ENCODE measurements at places on chromosomes 13 and 19.
A peak's percentile ranks its signal among the peaks of the same experiment; 100 is the strongest.

DNA sequence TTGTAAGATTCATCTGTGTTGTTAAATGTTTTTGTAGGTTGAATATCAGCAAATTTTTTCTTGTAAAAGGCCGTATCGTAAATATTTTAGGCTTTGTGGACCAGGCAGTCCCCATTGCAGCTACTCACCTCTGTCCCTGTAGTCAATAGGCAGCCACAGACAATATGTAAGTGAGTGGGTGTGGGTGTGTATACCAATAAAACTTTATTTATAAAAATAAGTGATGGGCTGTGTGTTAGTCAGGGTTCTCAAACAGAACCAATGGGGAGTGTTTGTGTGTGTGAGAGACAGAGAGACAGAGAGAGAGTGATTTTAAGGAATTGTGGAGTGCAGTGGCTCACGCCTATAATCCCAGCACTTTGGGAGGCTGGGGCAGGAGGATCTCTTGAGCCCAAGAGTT, 37.6 kb upstream of the NFIC start:
- no peak for DNase-seq

DNA sequence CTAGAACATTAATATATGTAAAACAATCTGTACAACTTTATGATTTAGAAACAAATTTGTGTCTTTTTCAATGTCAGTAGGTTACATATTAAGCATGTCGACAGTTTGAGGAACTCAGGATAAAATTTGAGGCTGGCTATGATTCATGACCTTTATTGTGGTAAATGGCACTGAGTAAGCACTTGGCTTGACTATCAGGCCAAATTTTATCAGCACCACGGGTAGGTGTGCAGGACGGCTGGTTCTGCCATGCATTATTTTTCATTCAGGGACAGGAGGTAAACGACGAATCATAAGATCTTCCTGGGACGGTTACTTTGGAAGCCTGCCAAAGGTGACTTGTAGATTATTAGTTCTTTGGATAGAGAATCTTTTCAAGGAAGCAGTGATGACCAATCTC, 19.9 kb upstream of the CYP4F8 start:
- no peak for DNase-seq

DNA sequence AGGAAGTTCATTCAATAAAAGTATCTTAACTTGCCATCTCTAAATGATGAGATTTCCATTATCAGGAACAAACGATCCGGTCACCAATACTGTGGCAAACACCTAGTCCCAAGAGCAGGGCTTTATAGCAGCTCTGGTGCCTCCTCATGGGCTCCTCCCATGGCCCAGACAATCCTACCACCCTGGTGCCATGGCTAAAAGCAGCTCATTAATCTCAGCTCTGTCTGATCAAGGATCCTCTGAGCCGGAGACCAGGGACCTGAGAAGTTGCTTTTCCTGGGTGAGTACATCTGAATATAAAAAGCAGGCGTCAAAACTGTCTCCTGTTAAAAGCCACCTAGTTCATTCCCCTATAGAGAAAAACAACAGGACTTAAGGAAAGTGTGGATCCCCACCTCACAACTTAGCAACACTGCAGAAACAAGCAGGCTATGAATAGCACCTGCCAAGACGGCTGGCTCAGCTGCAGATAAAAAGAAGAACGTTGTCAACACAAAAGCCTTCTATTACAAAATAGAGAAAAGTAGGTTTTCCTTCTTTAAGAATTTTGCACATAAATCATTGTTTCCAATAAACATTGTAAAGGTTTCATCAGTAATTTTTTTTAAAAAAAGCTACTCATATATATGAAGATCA, 30.3 kb downstream of the TSHZ3 start:
- DNase-seq: no peak

DNA sequence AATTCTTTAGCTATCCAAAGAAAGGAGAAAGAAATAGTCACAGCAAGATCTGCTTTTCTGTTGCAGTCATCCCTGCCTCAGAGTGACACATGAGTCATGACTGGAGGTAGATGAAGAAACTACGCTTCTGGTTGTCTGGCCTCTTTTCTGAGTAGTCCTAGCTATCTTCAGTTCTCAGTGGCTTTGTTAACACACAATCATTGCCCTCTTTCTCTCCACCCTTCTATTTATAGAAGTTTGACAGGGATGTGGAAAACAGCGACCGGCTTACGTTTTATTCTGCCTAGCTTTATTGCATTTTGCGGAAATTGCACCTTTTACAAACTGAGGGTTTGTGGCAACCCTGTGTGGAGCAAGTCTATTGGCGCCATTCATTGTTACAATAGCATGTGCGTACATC, 26.7 kb downstream of the SPATA13 start:
- DNase-seq: no peak

DNA sequence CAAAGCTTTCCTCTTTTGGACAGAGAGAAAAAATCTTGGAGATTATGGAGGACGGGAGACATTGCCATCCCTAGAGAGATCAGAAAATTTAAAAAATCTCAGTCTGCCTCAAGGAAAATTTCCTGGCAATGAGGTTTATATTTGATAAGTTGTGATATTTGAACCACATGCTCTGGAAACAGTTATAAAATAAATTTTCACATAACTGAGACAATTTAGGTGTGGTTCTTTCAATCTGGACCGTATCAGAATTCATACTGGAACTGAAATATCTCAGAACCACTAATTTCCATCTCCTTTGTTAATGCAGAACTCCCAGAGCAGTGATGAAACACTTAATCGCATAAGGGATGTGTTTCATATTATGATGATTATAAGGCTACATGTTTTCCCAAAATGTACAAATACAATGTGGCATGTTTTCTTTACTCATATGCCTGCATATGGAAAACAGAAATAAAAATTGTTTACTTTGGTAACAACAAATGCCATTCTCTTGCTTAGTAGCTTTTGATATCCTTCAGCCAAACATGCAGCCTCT, 13.7 kb downstream of the UBE2L5 start:
- no peak for DNase-seq

GRCh38 chr19:14094854-14095253, 4.3 kb upstream of the SAMD1 start:
- no peak for DNase-seq

- DNase-seq: no peak
Observed at GRCh38 chr19:19475849-19476828, 39.2 kb downstream of the TSSK6 start.

- no peak for DNase-seq
Observed at GRCh38 chr13:77554069-77554468, 18.6 kb downstream of the SCEL start.

- no peak for DNase-seq
Observed at GRCh38 chr19:38321646-38322196, 2.1 kb downstream of the KCNK6 start.

DNA sequence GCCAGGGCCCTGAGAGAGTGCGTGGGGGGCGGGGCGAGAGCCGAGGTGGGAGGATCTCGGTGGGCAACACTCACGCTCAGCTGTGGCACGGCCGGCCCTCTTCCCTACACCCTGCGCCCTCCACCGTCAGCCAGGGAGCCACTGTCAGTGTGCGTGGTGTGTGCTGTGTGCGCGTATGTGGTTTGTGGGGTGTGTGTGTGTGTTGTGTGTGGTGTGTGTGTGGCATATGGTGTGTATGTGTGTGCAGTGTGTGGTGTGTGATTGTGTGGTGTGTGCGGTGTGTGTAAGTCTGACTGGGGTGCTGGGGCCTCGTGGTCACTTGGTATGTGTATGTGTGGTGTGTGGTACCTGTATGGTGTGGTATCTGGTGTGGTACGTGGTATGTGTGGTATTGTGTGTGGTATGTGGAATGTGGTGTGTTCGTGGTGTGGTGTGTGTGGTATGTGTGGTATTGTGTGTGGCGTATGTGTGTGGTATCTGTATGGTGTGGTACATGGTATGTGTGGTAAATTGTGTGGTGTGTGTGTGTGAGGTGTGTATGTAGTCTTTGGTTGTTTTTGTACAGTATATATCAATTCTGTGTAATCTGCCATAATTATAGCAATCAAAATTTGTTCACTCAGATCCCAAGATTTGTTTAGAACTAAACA, 5.1 kb downstream of the GRK1 start:
- no peak for DNase-seq

DNA sequence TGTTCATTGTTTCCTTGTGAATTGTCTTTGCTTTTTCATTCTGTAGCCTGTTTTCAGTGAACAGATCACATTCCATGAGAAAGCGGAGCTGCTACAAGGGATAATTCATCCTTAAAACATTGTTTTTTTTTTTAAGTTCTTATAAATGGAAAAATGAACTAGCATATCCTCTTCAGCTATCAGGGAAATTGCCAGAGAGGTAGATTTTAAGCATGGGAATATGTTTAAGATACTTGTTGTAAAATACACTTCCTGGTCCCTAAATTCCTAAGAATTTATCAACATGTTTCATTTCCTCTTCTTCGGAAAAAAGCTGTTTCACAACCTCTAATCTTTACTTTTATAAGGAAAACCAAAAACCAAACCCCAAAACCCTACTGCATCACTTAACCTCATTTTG, 238.0 kb downstream of the POSTN start:
- DNase-seq: no peak

GRCh38 chr19:41895745-41896580, 13.0 kb downstream of the ARHGEF1 start:
- no peak for DNase-seq

DNA sequence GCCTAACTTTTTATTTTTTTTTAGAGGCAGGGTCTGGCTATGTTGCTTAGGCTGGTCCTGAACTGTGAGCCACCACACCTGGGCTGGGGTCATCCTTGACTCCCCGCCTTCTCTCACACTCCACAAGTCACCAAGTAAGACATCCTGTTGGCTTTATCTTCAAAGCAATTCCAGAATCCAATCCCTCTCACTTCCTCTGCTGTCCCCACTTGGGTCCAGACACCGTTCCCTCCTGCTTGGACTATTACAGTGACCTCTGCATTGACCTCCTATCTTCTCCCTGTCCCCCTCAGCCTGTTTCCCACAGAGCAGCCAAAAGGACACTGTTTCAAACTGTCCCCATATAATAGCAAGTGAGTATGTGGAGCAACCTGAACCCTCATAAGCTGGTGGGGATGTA, 4.7 kb upstream of the GNG8 start:
- no peak for DNase-seq

DNA sequence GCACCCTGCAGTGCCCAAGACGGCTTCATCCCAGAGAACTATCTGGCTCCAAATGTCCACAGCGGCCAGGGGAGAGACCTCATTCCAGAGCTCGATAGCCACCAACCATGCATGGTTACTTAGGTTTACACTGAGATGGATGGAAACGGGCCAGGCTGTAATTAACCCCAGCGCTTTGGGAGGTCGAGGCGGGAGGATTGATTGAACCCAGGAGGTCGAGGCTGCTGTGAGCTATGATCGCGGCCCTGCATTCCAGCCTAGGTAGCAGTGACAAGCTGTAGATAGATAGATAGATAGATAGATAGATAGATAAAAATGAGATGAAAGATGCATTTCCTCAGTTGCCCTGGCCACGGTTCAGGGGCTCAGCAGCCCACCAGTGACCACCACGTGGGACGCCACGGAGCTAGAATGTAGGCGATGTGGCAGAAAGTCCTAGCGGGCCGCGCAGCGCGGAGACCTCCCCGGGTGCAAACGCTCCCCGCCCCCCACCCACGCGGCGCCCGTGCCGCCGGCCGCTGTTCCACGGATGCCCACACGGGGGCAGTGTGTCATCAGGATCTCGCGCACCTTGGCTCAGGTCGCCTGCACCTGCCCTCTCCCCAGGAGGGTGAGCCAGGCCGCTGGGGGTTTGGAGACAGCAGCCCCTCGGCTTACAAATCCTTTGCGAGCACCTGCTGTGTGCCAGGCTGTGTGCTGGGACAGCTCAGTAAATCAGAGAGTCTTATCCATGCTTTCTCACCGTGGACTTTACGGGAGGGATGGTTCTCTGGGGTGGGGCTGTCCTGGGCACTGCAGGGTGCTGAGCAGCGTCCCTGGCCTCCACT, 13.5 kb upstream of the TLE5 start:
- DNase-seq: peak; percentile 81

DNA sequence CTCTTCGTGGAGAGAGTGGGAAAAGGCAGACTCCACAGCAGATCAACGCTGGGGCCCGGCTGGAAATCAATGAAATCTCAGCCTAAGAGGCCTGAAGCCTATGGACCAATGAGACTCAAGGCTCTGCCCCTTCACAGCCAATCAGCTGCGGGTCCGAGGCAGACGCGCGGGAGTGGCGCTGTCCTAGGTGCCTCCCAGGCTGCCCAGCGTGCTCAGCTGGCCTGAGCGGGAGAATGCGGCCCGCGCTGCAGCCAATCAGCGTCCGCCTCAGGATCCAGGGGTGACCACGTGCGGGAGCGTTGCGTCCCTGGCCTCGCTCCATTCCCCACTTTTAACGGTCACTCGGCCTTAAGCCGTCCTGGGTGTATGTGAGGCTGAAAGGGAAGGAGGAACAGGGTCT, at the start of gene ZBTB32:
TSS of gene ZBTB32 (plus strand) at position 341 of the 400 bp plus-strand sequence. CDS start 10,069 bp downstream, outside the sequence.
- no peak for DNase-seq

DNA sequence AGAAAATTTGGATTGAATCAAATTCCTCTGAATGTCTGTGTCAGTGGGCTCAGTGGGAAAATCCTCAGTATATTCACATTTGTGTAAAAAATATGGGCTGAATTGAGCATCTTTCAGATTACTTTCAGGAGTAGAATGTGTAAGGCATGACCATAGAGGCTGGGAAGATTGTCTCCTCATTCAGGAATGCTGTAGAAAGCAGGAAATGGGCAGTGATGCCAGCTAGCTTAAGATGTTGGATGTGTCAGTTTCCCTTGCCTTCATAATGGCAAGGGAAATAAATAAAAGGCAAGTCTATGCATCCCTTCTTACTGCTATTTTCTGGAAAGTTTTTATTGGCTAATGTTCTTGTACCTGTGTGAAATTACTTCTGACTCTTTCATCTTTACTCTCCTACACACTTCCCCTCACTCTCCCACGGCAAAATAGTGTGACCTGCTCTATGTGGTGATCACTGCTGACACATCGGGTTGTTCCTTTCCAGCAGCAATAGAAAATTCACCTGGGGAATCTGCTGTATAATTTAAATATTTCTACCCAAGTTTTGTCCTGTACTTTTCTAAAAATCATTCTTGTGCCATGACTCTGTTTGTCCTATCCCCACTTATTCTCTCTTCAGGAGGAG, 103.2 kb downstream of the LMO7 start:
- DNase-seq: no peak

DNA sequence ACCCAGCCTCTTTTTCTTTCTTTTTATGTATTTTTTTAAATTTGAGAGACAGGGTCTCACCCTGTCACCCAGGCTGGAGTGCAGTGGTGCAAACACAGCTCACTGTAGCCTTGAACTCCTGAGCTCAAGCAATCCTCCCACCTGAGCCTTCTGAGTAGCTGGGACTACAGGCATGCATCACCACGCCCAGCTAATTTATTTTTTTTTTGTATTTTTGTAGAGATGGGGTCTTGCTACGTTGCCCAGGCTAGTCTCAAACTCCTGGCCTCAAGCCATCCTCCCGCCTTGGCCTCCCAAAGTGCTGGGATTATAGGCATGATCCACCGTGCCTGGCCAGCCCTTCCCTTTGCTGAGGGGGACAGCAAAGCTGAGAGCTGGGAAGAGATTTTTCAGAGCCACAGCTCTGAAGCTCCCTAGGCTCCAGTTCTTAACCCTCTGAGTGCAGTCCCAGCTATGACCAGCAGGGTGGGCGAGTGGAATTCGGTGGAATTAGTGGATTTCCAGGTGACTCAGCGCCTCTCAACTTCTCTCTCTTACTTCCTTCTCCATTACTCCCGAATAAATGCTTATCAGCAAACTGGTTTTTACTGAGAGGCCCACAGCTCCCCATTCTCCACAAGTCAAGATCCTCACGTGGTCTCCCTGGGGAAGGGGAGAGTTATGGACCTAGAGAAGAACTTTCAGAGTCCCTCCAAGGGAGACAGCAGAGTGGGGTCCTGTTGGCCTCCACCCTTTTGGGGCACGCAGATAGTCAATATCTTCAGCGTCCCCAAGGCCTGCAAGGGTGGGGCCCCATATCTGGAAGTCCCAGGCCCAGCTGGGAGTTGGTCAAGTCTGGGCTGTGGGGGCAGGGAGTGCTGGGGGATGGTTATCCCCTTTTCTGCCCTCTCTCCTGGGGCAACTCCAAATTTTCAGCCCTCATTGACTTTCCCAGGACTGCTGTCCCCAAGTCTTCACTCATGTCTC, 1.2 kb downstream of the BLVRB start:
- peak; percentile 76 for DNase-seq
